ENCODE measurements at places on chromosomes 11 and 22.

- DNase-seq, result no peak
Measured at GRCh38 chr11:111672949-111673348, 70.7 kb downstream of the SIK2 start.

DNA sequence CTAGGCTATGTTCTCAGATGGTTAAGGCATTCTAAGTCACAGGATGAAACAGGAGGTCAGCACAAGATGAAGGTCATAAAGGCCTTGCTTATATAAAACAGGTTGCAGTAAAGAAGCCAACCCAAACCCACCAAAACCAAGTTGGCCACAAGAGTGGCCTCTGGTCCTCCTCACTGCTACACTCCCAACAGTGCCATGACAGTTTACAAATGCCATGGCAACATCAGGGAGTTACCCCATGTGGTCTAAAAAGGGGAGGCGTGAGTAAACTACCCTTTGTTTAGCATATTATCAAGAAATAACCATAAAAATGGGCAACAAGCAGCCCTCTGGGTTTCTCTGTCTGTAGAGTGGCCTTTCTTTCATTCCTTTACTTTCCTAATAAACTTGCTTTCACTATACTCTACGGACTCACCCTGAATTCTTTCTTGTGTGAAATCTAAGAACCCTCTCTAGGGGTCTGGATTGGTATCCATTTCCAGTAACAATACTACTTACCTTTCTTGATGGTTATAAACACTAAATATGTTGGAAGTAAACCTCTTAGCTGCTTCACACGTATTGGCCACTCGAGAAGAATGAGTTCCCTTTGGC lies 1237.9 kb downstream of the FAM181B start:
- no peak for DNase-seq

DNA sequence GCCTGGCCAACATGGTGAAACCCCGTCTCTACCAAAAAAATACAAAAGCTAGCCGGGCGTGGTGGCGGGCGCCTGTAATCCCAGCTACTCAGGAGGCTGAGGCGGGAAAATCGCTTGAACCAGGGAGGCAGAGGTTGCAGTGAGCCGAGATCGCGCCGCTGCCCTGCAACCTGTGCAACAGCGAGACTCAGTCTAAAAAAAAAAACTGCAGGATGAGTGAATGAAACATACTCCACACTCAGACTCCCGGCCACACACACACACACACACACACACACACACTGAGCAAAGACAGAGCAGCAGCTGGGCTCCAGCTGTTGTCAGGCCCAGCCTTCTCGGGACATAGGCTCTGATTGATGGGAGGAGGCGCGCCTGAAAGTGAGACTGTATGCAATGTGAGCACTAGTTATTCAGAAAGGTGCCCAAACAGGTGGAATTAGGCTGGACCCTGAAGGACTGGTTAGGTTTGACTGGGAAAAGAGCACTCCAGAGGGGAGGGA lies 1.5 kb upstream of the PLEKHA7 start:
- DNase-seq, result no peak

DNA sequence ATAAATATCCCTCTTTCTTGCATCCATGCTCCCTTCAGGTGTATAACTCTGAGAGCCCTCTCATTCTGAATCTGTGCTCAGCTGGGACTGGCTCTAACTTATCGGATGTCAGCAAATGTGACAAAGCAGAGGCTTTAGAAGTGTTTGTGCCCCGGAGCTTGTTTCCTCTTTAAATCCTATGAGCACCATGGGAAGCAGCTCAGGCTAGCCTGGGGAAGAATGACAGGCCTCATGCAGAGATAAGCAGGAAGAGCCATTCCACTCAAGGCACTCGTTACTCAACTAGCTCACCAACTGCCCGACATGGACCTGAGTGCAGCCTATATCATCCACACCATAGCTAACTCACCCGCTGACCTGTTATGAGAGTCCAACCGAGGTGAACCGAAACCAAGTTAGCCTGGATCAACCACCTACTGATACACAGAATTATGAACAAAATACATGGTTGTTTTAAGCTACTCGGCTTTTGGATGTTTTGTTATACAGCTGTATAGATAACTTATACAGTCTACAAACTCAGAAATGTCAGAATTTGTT lies 990.7 kb downstream of the NTM start:
- DNase-seq, result no peak

DNA sequence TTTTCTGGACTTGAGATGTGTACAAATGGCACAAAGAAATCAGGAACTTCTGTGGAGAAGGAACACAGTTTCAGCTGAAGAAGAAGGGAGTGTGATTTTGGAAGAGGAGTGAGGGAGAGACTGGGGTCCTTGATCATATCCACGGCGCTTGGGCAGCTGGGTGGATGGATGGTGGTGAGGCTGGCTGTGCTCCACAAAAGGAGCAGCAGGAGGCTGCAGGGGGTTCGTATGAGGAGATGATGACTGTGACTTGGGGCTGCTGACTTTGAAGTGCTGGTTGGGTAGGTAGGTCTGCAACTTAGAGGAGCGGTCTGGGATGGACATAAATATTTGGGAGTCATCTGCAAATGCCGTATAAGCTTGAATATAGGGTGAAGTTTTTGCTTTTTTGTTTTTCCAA lies 1.3 kb upstream of the DCHS1 start:
- DNase-seq, result no peak

DNA sequence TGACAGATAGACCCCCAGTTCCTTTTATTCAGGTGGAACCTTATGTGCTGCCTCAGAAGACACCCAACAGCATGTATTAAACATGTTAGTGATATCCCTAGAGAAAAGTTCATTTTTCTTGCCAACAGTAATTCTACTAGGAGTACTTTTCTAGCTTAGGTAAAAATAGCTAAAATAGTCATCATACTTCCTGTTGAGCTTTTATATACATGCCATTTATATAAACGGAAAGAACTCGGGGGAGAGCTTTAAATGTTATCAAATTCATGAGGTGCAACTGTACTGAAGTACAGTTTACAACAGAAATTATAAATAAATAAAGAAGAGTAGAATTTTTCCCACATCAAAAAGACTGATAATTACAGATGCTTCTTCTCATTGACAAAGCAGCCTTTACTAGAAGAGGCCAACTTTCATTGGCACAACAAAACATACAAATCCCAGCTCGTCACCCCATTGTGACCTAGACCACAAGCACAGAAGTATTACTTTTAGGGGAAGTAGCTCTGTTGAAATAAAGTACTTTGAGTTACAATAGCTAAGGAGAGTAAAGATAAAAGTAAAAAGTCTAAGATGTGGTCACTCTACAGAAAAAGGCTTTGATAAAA lies 59.1 kb upstream of the POU2AF2 start:
- DNase-seq, result no peak

- no peak for DNase-seq
Measured at GRCh38 chr22:30333707-30334087, 7.0 kb upstream of the TBC1D10A start.

- DNase-seq, result peak; percentile 23
Measured at GRCh38 chr22:23179381-23180299, 669 bp upstream of the BCR start.

GRCh38 chr11:76510060-76511047 lies 65.5 kb downstream of the EMSY start:
- no peak for DNase-seq

All from Caki2 (cell line).